ENCODE measurements at places on chromosomes 2 and 18.

DNA sequence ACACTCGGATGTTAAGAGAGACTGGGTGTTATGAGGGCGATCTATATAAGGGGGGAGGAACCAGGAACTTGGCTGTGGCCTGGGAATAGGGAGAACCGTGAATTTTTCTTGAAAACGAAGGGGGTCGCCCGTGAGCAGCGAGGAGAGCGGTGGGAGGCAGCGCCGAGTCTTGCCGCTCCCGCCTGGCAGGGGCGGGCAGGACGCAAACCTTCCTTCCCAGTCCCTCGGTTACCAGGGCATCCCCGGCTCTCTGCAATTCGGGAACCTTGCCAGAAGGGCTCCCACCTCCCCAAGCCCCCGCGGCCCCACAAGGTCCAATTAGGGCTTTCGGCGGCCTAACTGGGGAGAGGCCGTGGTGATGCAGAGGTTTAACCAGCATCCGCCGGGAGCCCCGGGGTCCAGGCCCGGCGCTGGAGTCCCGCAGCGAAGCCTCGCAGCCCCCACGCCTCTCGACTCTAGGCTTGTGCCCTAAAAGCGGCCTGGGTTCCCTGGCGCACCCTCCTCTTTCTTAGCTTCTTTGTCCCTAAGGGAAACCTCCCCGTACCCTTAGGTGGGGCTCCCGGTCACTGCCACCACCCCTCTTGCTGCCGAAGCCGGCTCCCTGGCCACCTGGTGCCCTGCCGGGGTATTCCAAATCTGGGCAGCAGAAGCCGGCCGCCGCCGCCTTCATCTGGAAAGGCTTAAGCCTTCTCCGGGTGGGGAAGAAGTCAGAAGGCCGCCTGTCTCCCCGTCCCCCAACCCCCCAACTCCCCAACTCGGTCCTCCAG lies 680 bp upstream of the FHOD3 start:
- DNase-seq, result no peak

DNA sequence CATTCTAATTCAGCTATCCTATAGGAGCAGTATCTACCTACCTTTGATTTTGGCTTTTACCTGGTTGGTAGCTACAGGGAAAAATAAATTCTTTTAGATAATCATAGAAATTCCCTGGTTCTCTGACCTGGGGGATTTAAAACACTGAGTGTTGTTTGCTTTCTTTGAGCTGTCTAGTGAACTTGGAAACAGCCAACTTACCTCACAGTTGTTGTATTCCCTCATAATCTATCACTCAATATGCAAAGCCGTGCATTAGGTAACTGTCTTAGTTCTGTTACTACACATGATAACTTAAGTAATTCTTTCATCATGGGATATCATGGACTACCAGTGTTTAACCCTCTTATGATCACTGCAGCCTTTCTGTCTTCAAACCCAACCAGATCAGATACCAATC lies 127.8 kb downstream of the TTC27 start:
- no peak for DNase-seq

- no peak for DNase-seq
Measured at GRCh38 chr2:215597577-215597976, 161.7 kb upstream of the FN1 start.

DNA sequence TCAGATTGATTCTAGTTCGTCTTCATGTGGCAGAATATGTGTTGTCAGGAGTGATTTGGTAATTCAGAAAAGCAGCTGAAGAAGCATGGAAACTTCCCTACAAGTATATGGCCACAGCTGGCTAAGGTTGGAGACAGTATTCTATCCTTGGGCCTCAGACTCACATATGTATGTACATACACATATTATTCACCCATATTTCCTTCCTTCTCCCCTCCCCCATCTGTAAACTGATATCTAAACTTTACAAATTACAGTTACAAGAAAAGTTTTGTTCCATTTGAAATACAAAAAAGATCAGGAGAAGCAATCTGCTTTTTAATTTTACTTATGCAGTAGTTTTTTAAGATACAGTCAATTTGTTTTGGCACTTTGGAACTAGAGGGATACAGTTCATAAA lies 3.1 kb downstream of the SP3 start:
- DNase-seq, result no peak

- no peak for DNase-seq
Measured at GRCh38 chr2:238499731-238500580, 73.2 kb downstream of the ASB1 start.

GRCh38 chr2:74146929-74147726 lies 584 bp downstream of the BOLA3 start:
- no peak for DNase-seq

DNA sequence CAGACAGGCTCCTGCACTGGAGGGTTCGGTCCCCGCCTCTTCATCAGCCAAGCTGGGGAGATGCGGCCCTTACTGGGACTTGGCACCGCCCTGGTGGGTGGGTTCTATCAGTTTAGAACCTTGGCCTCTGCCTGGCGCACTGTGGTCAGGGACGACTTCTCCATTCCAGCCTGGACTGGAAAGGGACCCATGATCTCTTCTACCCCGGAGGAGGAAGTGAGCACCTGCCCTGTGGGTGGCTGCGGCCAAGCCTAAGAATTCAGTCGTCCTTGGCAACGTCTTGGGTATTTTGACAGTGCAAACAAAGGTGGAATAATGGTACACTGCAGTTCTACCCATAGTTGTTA lies 106.9 kb upstream of the CD302 start:
- no peak for DNase-seq

DNA sequence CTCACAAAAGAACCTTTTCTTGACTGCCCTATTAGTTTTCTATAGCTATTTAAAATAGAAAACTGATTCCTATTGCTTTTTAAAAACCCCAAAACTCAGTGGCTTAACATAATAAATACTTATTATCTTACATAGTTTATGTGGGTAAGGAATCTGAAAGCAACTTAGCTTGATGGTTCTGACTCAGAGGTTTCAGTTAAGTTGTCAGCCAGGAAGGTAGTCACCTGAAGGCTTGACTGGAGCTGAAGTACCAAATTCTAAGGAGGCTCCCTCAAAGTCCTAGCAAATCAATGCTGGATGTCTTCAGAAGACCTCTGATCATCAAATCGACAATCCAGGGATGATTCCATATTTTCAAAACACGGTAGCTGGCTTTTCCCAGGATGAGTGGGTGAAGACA lies 546.6 kb upstream of the CDH2 start:
- no peak for DNase-seq

DNA sequence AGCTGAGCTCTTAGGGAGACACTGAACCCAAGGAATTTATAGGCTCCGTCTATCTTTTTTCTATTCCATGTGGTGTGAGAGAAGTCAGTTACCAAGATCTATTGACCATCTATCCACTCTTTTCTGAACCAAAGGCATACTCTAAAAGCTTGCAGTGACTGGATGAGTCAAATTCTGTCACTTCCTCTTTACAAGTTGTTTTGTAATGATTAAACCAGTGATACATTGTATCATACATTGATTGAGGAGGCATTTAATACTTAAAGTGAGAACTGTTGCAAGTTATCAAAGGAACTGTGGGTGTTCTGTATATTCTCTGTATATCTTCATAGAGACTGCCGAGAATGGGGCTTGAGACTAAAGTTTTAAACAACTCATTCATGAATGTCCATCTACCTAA lies 188.8 kb downstream of the CAMKMT start:
- DNase-seq, result no peak

- no peak for DNase-seq
Measured at GRCh38 chr2:166614029-166614428, 120.0 kb upstream of the SCN7A start.

DNA sequence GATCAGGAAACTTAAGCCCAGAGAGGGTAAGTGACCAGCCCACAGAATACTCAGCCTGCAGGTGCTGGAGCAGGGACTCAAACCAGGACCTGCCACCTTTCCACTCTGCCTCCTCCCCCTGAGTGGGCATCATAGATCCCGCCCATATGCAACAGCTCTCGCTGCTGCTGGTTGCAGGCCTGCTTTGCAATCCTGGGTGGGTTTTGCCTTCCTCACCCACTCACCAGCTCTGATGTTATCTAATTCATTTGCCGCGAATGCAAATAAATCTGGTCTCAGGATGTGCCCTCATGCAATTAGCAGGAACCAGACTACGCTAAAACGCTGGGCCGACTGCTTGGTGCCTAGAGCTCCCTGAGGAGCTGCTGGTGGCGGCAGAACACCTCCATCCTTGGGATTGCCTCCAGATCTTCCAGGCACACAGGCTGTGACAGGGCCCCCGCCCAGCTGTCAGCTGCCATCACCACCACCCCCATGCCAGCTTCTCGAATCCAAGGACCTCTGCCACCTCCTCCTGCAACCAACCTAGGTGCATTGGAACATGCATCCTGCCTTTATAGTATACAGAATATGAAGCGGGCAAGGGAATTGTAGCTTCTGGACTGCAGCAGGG lies 28.8 kb downstream of the CNGA3 start:
- DNase-seq, result no peak

GRCh38 chr2:187138265-187138664 lies 289.3 kb upstream of the ZSWIM2 start:
- no peak for DNase-seq

DNA sequence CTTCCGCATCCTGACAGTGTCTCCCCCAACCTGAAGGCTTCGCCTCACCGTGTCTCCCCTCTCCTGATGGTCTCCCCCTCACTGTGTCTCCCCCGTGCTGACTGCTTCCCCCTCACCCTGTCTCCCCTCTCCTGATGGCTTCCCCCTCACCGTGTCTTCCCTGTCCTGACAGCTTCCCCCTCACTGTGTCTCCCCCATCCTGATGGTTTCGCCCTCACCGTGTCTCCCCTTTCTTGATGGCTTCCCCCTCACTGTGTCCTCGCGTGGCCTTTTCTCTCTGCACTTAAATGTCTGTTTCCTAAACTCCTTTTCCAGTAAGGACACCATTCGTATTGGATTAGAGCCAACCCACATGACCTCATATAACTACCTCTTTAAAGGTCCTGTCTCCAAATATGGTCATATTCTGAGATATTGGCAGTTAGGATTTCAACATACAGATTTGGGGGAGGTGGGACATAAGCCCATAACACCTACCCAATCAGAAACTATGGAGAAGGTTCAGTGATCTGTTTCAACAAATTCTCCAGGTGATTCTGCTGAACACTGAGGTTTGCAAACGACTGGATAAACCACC lies 47.9 kb upstream of the RAB27B start:
- DNase-seq, result no peak

- no peak for DNase-seq
Measured at GRCh38 chr2:190637903-190638618, 10.8 kb upstream of the NAB1 start.

GRCh38 chr2:170073288-170073687 lies 104.7 kb upstream of the MYO3B start:
- no peak for DNase-seq

- no peak for DNase-seq
Measured at GRCh38 chr2:38068234-38068633, 7.7 kb downstream of the CYP1B1 start.

- DNase-seq, result no peak
Measured at GRCh38 chr2:68689553-68690537, 44.8 kb upstream of the ARHGAP25 start.

- no peak for DNase-seq
Measured at GRCh38 chr2:186728631-186729030, 34.8 kb downstream of the FAM171B start.

GRCh38 chr2:65215946-65216345 lies 11.7 kb upstream of the ACTR2 start:
- DNase-seq, result no peak

DNA sequence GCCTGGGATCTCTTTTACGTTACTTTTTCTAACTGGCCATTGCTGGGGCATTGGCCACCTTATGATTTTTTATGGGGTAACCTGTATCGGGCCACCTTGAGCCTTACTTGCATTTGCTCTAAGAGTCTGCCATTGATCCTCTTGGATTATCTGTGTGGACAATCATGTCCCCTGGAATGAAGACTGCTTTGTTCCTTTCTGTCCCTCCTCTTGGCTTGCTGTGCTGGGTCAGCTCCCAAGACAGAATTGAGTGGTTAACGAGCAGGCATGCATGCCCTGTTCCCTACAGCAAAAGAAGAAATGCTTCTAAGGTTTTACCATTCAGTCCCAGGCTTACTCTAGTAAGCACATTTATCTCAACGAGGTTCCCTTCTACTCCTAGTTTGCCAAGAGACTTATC lies 46.3 kb downstream of the MAL start:
- no peak for DNase-seq

- DNase-seq, result no peak
Measured at GRCh38 chr2:42170619-42171395, 1.7 kb downstream of the EML4 start.

DNA sequence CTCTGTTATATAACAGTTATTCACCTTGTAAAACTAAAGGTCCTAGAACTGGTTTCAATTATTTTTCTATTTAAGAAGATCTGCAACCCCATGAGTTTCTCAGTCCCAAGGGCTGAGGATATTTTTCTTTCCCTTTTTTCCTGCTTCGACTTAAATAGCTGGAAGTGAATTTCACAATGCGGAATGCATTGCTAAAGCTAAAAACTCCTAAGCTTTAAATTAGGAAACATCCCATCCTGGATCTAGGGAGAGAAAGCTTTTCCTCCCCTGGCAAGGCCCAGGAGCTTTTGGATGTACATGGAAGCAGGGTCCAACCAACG lies 1.4 kb downstream of the RFX8 start:
- DNase-seq, result no peak

DNA sequence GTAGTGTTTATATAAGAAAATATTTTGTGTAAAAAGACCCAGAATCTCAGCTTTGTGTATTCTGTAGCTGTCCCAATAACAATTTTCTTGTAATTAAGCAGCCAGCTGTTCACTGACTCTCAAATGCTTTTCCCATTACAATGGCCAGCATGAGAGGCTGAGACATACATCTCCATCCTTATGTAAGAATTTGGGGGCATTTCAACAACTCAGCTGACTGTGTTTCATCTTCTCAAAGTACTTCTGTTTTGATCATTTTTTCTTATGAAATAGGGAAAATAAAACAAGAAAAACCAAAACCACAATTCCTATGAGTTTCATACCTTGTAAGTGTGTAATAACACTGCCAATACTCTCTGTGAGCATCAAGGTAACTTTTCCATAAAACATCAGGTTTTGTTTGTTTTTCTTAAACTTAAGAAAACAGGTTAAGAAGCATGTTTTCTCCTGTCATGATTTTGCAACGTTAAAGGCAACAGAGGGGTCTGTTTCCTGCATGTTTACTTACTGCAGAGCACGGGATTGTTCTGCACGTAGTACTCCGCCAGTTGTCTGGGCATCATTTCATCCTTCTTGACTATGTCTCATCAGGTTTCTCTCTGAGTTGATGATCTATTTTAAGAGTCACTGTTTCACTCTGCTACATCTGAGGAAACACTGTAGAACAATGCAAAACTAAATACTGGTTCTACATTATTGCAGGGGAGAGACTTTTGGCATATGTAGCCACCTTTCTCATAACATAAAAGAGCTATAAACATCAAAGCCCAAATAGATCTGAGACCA lies 62.9 kb upstream of the CYRIA start:
- DNase-seq, result no peak

- DNase-seq, result no peak
Measured at GRCh38 chr18:31203096-31203793, 40.6 kb upstream of the DSC1 start.

GRCh38 chr2:119435953-119436297 lies 4.3 kb downstream of the TMEM37 start:
- no peak for DNase-seq

- DNase-seq, result no peak
Measured at GRCh38 chr2:26173776-26174482, 1.0 kb downstream of the GAREM2 start.

GRCh38 chr18:26480897-26481795 lies 67.2 kb downstream of the KCTD1 start:
- DNase-seq, result no peak

GRCh38 chr2:90207454-90208058 lies 1516.1 kb downstream of the RPIA start:
- DNase-seq, result no peak

All from activated naive CD8-positive, alpha-beta T cell treated with anti-CD3 and anti-CD28 coated beads, Interleukin-2, amount 50 U/mL, for 16 hours (primary cell).